SIG-M5 (cell line): ENCODE measurements at places on chromosomes 5 and 9.

DNA sequence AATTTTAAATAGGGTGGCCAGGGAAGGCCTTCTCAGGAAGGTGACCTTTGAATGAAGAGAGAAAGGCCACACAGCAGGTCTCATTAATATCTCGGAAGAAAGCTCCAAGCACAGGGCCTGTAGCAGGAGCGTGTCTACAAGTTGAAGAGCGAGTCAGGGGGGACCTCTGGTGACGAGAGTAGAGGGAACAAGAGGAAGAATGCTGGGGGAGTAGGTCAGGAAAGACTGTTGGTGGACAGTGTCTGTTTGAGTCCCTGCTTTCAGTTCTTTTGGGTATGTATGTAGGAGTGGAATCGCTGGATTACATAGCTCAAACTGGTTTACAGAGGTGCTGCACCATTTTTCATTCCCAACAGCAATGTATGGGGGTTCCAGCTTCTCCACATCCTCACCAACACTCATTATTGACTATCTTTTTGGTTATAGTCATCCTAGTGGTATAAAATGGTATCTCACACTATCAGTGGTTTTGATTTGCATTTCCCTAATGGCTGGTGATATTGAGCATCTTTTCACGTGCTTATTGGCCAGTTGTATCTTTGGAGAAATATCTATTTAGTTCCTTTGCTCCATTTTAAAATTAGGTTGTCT lies 55.8 kb downstream of the NUP214 start:
- no peak for DNase-seq

GRCh38 chr9:106074006-106074405 lies 379.7 kb downstream of the TMEM38B start:
- no peak for DNase-seq

DNA sequence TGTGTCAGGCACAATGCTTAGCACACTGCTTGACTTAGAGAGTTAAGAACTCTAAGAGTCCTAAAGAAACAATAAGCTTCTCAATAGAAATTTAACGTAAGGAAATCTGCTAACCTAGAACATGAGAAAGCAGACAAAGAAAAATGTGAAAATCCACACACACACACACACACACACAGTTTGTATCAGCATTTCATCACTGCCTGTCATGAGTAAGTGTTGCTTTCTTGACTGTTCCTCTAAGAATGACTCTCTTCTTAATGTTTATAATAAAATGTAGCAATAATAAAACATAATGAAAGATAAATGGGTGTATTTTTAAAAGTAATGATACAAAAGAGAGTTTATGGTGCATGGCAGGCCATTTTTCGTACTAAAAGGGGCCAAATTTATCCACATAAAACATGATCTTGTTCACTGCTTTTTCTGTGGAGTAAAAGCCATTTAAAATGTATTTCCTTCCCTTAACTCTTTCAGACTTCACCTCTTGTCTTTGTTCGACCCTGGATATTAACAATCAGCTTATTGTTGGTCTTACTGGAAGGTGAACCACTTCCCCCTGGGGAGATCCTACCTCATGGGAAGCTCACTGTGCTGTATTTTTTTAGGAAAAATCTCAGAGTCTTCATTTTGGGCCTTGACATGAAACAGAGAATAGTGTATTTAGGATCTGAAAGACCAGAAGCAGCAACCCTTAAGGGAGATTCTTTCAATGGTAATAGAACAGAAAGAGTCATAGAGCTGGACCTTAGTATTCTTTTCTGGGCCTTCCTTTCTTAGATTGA lies 107.3 kb upstream of the ANKRD55 start:
- DNase-seq = no peak

GRCh38 chr9:89488131-89488530 lies 9.8 kb downstream of the SEMA4D start:
- DNase-seq = no peak

GRCh38 chr9:33458444-33458843 lies 11.1 kb upstream of the AQP3 start:
- DNase-seq = no peak

GRCh38 chr9:79672236-79672635 lies 100.5 kb downstream of the TLE4 start:
- DNase-seq = no peak

DNA sequence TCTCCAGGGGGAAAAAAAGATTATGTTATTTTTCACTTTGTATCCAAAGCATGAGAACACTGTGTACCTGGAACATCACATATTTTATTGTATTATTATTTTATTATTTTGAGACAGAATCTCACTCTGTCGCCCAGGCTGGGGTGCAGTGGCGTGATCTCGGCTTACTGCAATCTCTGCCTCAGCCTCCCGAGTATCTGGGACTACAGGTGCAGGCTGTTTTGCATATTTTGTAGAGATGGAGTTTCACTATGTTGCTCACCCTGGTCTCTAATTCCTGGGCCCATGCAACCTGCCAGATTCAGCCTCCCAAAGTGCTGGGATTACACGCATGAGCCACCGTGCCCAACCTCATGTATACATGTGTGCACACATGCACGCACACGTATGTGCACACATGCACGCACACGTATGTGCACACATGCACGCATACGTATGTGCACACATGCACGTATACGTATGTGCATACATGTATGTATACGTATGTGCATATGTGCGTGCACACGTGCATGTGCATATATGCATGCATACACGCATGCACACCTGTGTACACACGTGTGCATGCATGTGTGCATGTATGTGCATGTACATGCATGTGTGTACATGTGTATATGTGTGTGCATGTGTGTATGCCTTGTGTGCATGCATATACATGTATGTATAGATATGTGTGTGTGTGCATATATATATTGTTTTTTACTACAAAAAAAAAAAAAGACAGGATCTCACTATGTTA lies 9.5 kb upstream of the UGCG start:
- no peak for DNase-seq

DNA sequence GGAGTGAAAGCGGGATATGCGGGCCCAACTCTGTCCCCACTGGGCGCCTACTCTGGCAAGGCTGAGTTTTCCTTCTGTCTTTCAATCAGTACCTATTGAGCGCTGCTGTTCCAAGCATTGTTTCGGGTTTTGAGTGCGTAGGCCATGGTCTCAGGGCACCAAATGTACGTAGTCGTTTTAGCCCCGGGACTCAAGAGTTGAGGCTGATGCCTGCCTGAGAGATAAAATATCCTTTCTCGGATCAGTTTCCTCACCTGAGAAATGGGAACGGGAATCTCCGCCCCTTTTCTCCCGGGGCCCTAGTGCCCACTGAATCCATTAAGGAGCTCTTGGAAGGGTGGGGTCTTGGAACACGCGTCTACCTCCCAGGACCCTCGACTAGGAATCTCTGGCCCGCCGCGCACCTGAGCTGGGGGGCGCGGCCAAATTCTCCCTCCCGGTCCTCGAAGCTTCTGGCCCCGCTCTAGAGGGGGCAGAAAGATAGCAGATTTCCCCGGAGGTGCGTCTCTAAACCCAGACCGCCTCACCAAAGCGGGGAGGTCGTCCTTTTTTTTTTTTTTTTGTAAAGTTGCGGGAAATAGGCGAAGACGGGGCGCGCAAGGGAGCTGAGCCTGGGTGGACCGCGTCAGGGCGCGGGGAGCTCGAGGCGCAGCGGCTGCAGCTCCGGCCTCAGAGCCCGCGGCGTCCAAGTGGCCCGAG lies 494 bp upstream of the CXXC5 start:
- DNase-seq = no peak

DNA sequence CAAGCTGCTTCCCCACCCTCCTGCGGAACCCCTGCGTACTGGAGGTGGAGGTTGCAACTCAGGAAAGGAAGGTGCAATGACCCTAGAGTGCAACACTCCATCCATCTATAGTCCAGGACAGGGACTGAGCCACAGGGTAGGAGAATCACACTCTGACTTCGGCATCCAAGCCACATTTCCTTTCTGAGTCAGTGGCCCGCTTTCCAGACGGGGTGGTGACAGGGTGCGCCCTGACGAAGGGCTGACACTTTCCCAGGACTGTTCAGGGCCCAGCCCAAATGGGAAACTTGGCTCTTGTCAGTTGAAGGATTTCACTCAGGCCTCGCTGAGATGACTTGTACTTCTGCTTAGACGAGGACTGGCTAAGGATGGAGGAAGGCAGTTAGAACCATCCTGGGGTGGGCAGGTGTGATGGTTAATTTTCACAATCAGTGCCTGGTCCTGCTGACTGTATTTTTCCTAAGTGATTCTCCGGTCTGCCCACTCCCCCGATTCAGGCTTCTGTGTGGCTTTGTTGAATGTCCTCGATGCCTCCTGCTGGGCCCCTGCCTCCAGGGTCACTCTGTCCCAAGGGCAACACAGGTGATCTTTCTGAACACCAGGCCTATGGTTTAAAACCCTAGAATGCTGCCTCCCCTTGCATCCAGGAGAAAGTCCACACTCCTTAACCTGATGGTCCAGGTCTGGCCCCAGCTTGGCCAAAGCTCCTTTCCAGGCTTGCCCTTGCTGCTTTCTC lies 228.1 kb downstream of the FSTL4 start:
- DNase-seq = no peak

GRCh38 chr9:88915916-88916315 lies 75.4 kb upstream of the S1PR3 start:
- no peak for DNase-seq

DNA sequence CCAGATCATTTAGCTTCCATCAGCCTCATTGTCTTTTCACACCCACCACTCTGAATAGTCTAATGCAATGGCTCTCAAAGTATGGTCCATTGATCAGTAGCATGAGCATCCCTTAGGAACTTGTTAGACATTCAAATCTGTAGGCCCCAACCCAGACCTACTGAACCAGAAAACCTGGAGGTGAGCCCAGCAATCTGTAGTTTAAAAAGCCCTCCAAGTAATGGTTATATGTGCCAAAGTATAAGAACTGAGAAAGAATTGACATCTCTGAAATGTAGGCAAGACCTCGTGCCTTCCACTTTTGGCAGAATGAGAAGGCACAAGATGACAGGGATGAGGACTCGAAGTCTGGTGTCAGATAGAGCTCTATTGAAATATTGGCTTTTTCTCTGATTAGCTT lies 267.6 kb downstream of the TRIM32 start:
- DNase-seq = no peak

DNA sequence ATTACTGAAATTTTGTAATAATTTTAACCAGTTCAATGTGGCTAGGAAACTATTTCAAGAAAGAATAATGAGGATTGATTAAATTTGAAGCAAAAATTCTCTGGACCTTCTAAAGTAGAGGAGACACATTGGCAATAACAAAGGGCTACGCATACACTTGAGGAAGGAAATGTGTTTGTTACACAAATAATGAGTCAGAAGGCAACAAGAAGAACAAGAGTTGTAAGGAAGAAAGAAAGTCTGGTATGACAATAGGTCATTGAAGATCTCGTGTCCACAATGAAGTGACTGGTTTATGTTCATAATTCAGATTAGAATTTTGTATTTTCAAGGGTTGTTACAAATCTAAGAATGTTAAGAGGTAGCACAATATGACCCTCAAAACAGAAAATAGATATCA lies 25.8 kb downstream of the ST8SIA4 start:
- no peak for DNase-seq

DNA sequence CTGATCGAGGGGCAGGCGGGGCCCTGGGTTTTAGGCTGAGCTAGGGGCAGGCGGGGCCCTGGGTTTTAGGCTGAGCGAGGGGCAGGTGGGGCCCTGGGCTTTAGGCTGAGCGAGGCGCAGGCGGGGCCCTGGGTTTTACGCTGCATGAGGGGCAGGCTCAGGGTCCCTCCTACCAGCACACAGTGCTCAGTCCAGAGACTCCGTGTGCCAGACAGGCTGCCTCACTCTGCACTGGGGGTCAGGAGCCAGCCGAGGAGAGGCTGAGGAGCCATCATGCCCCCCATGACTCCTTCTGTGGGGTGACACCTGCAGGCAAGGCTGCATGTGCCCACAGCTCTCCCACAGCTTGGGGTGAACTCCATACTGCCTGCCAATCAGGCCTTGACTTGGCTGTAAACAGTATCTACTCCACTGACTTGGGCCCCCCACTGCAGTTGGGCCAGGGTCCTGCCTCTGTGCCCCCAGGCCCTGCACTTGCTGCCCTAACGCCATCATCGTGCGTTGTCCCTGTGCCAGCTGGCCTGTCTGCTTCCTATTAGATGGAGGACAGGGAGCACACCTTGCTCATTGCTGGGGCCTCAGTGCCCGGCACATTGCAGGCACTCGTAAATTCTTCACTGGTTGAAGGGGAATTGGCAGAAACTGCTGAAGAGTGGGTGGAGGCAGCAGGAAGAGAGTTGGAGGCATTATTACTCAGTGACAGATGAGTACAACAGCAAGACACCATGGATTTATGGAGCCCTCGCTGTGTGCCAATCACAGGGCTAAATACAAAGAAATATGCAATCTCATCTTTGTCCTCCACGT lies 78.6 kb downstream of the AMBP start:
- no peak for DNase-seq

DNA sequence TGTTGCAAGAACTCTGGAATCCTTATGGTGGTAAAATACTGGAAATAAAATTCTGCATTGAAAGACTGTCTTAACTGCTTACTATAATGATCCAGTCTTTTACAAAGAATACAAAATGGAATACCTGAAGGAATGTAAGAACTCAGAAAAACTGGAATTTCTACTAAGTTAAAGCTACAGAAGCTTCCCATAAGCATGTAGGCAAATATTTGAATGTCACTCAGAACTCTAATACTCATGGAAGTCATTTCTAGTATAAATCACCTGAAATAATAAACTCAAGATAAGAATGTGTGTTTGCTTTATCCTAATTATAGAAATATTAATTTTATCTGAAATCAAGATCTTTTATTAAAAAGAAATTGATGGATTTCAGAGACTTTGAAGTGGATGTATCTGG lies 54.8 kb downstream of the FEM1C start:
- no peak for DNase-seq
